ENCODE measurements at places on chromosomes 16 and 17.

- DNase-seq, result no peak
These were observed 200.3 kb downstream of the MSI2 start for GRCh38 chr17:57456622-57457021.

GRCh38 chr16:50244504-50245416, 21.6 kb upstream of the ADCY7 start:
- no peak for DNase-seq

DNA sequence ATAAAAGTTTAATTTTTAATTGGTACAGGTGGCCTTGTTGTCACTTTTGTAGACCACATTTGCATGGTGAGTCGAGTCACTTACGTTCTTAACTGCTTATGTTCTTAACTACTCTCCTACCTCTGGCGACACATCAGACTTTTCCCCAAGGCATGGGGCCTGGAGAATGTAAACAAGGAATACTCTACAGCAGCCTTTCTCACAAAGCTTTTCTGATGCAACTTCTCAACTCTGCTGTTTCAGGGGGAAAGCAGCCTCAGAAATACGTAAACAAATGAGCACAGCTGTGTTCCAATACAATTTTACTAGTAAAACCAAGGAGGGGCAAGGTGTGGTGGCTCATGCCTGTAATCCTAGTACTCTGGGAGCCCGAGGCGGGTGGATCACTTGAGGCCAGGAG, 6.9 kb downstream of the KARS1 start:
- no peak for DNase-seq

DNA sequence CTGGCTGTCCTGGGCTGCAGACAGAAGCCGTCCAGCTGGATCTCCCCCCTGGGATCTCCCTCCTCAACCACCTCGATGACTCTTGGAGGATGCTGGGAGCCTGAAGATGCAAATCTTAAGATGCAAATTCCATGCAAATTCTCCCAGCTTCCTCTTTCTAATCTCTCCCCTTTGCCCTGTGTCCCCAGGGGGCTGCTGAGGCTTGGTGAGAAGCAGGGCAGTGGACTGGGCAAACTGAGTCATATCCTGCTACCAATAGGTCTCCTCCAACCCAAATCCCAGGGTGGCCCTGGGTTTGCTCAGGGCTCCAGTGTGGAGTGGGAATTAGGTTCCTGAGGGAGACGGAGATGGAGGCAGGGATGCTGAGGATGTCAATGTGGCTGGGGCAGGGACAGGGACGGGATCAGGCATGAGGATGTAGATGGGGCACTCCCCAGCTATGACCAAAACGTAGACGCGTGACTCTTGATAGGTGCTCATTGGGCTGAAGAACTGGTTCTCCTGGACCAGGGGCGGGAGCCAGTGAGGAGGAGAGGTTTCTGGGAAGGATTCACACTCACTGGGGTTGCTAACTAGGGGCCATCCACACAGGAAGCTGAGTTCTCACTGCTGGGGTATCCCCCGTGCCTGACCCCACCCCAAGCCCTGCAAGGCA, 3.6 kb upstream of the ALOX12B start:
- DNase-seq, result no peak

DNA sequence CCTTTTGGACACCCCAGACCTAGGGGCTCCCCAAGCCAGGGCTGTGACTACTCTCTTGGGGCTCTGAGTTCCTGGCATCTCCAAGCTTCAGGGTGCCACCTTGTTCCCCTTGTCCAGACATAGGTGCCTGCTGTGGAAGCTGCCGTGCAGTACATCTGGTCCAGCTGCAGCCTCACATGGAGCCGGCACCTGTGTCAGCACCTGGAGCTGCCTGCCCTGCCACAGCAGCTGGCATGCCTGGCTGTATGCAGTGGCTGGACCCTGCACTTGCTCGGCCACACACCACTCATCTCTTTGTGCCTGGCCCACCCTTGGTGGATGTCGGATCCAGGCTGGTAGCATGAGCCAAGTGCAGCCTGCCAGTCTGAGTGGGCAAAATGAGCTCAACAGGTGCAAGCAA, 775.8 kb downstream of the CDH11 start:
- DNase-seq, result no peak

DNA sequence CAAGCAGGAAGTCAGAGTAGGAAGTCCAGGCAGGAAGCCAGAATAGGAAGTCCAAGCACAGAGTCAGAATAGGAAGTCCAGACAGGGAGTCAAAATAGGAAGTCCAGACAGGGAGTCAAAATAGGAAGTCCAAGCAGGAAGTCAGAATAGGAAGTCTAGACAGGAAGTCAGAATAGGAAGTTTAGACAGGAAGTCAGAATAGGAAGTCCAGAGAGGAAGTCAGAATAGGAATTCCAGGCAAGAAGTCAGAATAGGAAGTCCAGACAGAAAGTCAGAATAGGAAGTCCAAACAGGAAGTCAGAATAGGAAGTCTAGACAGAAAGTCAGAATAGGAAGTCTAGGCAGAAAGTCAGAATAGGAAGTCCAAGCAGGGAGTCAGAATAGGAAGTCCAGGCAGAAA, 105.3 kb upstream of the C16orf82 start:
- no peak for DNase-seq

GRCh38 chr17:64028874-64029464, 8.5 kb upstream of the ICAM2 start:
- peak; percentile 68 for DNase-seq

DNA sequence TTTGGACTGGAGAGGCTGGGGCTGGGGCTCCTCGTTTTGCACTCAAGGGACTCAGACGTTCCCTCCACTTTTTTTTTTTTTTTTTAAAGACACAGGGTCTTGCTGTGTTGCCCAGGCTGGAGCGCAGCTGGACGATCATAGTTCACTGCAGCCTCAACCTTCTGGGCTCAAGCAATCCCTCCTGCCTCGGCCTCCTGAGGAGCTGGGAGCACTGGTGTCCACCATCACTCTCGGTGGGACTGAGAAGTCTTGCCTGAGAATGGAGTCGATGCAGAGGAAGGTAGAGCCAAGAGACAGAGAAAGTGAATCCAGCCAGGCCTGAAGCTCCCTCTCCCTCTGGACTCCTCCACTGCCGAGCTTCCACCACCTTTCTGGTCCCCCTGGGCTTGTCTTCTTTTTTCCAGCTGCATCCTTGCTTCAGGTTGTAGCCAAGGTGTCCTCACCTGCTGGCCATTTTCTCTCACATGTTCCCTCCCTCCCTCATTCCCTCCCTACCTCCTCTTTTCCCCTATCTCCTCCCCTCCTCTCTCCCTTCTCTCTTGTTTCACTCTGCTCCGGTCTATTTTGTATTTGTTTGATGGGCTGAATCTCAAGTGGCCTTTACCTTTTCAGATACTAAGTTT, 233.8 kb downstream of the SNX29 start:
- DNase-seq, result no peak

DNA sequence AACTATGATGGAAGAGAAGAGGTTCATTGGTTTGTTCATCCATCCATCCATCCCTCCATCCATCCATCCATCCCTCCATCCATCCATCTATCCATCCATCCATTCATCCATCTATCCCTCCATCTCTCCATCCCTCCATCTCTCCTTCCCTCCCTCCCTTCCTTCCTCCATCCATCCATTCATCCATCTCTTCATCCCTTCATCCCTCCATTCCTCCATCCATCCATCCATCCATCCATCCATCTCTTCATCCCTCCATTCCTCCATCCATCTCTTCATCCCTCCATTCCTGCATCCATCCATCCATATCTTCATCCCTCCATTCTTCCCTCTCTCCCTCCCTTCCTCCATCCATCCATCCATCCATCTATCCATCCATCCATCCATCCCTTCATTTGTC, 10.0 kb upstream of the PPL start:
- DNase-seq, result no peak

- no peak for DNase-seq
These were observed 303.8 kb upstream of the ASIC2 start for GRCh38 chr17:33596899-33597298.

GRCh38 chr17:81012574-81013447, 21.2 kb downstream of the CHMP6 start:
- no peak for DNase-seq

GRCh38 chr17:79950306-79950705, 85.4 kb downstream of the TBC1D16 start:
- DNase-seq, result no peak

GRCh38 chr16:30802936-30803335, 15.9 kb upstream of the ZNF629 start:
- DNase-seq, result no peak

Measured in A673 (cell line).